ENCODE measurements at places on chromosomes 13 and 19.

GRCh38 chr13:43166644-43167457 lies 143.5 kb downstream of the DNAJC15 start:
- no peak for DNase-seq

DNA sequence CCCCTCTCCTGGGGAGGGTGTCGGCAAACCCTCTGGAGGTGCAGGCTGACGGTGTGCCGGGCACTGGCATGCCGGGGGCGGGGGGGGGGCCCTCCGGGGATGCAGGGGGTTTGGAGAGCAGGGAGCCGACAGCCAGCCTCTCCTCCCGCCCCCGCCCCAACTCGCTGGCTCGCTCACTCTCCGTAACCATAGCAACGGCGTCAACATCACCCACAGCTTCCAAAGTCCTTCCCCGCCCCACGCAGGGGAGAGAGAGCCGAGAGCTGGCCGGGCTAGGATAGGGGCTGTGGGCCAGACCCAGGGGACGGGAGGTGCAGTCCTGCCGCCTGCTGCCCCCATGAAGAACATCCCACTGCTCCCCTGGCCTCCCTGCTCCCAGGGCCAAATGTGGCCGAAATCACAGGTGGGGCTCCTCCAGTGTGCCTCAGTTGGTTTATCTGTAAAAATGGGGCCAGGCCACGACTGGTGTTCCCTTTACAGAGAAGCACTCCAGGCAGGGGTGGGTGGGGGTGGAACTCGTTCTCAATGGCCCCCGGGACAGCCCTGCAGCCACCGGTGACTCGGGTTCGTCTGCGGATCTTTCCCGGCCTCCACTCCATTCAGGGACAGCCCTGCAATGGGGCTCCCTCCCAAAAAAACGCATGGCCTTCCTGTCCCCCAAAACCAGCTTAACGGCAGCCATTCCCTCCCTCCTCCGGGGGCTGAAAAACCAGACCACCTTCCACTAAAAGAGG lies 3.2 kb downstream of the KLF16 start:
- DNase-seq, result peak; percentile 52

GRCh38 chr19:28977826-28978225 lies 235.1 kb downstream of the UQCRFS1 start:
- DNase-seq, result no peak

DNA sequence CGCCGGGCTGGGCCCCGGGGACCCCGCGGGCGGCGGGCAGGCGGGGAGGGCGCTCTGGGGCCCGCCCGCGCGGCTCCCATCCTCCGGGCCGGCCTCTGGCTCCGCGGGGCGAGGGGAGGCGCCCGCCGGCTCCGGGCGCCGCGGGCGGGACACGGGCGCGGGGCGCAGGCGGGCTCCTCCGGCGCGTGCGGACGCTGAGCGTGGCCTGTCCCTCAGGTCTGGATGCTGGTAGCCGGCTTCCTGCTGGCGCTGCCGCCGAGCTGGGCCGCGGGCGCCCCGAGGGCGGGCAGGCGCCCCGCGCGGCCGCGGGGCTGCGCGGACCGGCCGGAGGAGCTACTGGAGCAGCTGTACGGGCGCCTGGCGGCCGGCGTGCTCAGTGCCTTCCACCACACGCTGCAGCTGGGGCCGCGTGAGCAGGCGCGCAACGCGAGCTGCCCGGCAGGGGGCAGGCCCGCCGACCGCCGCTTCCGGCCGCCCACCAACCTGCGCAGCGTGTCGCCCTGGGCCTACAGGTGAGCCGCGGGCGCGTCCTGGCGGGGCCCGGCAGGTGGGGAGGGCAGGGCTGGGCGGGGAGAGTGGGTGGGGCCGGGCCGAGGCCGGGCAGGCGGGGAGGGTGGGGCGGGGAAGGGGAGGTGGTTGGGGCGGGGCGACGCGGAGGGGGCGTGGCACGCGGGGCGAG lies 420 bp downstream of the IL17D start:
- no peak for DNase-seq

GRCh38 chr13:113208421-113209335 lies at the start of gene PCID2:
PCID2 (minus strand) TSS chr13:113208669; CDS start chr13:113208634, 35 bp downstream.
- DNase-seq, result no peak

DNA sequence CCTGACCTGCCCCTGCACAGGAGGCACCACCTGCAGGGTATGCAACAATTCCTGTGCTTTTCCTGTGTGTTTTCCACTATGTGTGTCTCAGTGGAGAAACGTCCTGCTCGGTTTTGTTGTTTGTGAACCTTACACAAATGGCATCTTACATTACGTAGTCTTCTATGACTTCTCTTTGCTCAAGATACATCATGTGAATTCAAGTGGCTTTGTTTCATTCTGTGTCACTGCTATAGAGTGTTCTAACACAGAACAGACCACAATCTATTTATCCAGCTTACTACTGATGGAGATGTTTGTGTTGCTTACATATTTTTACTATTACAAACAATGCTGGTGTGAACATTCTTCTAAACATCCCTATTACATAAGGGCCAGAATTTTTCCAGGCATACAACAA lies 97.7 kb downstream of the ANKRD10 start:
- DNase-seq, result no peak

DNA sequence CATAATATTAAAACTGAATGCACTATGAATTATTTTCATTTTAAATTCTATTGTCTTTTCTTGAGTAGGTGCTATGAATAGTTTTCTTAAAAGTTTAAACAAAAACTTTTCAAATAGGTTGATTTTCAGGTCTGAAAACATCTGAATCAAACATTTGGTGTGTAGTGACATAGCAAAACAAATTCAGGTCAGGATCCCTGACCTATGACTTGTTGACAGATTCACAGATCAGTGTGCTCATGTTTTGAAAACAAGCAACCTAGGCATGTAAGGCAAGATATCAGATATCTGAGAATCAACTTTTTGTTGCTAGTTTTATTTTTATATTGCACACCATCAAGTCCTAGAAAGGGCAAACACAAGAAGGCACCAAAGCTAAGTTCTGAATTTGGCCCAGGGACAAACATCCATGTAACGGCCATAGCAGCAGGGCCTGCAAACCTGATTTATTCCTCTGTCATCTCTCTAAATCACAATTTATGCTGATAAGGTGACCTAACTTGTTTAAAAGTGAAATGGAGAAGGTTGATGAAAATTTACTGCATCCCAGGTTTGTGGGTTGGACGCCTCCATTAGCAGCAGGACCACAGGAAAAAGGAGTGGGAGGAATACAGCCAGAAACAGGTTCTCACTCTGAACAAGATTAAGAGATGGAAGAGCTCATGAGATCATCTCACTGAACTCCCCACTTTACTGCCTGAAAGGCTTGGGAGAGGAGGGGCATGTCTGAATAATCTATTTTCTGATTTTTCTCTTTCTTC lies 337.7 kb downstream of the KCNRG start:
- no peak for DNase-seq

DNA sequence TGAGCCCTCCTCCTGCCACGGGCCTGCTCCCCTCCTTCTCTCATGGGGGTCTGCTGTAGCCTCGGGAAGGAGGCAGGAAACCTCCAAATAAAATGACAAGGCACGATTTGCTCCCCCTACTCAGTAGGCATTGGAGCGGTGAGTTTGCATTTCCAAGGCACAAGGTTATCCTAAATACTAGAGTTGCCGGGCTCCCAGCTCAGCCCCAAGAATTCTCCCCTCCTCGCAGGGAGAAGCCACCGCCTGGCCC lies 1.5 kb downstream of the CEBPA start:
- no peak for DNase-seq

GRCh38 chr13:77619655-77620054 lies 77.8 kb upstream of the SLAIN1 start:
- no peak for DNase-seq

DNA sequence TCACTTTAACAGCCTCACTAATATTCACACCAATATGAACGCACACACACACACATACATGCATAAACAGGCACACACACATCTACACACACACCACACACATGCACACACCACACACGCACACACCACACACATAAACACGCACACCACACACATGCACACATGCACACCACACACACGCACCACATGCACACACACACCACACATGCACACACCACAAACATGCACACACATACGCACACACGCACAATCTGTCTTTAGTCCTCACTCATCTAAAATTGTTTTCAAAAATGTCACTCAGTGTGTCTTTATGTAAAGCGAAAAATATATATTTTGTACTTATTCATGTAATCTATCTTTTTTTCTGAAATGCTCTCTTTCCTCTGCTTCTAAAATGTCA lies 158.1 kb upstream of the SGCG start:
- DNase-seq, result no peak

GRCh38 chr13:72686766-72687165 lies 40.7 kb downstream of the MZT1 start:
- DNase-seq, result no peak

- DNase-seq, result no peak
Observed at GRCh38 chr13:86464193-86464592, 665.0 kb upstream of the SLITRK6 start.

Measured in HFF-Myc (cell line).